ENCODE measurements at places on chromosomes 2 and 18.

DNA sequence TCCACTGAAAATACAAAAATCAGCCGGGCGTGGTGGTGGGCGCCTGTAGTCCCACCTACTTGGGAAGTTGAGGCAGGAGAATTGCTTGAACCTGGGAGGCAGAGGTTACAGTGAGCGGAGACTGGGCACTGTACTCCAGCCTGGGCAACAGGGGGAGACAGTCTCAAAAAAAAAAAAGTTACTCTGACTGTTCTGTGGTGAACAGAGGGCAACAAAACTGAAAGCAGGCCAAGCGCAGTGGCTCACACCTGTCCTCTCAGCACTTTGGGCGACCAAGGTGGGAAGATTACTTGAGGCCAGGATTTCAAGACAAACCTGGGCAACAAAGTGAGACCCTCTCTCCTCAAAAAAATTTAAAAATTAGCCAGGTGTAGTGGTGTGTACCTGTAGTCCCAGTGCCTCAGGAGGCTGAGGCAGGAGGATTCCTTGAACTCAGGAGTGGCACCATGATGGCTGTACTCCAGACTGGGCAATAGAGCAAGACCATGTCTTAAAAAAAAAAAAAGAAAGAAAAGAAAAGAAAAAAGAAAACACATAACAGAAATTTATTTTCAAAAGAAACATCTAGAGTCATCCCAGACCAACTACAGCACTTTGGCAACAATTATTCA lies 13.6 kb upstream of the RTN4 start:
- DNase-seq, result no peak

GRCh38 chr2:111966241-111966640 lies 67.8 kb downstream of the MERTK start:
- no peak for DNase-seq

DNA sequence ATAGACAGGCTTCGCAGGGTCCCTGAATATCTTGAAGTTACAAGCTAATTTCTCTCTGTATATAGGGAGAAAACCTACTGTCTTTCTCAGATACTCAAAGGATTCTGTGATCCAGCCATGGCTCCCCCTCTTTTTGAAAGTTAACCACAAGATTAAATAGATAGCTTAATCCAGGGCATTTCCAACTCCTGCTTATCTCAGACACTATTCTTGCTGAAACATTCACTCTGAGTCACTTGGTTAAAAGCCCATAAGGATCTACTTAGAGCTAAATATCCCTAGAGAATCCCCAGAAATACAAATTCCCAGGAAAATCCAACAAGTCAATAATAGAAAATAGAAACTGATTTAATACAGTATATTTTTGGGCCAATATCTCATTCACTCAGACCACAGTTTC lies 179.1 kb upstream of the LYPD1 start:
- no peak for DNase-seq

DNA sequence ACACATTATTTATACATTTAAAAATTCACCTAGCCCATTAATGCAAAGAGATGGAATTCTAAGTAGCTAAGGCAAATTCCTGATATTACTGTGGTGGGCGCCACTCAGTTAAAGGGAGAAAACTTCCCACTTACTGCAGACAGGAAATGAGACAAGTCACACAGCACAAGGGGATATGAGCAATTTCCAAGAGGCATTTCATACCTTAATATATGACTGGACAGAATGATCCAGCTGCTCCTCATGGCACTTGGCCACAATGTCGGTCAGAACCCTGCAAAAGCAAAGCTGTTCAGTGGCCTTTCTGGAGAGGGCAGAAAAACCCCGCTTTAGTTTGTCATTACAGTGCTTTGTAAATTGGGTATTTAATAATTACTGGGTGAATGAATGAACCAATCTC lies 121.4 kb upstream of the CCDC195 start:
- no peak for DNase-seq

GRCh38 chr18:32930695-32931301 lies 158.0 kb upstream of the KLHL14 start:
- no peak for DNase-seq

DNA sequence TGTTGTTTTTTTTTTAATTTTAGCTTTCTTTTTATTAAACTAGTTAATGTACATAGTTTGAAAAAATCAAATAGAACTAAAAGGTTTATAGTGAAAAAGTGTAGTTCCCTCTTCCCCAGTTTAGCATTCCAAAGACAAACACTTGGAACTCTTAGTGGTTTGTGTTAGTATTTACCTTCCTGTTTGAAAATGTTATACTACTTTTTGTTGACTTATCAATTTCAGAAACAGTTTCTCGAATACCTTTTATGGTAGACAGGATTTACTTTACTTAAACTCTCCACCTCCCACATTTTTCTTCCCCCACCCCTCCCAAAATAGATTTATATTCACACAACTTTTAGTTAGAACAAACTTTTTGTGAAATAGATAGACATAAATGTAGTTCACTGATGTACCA lies 26.7 kb downstream of the PLEKHA3 start:
- DNase-seq, result no peak

GRCh38 chr2:88831071-88831791 lies 139.8 kb downstream of the RPIA start:
- DNase-seq, result no peak

DNA sequence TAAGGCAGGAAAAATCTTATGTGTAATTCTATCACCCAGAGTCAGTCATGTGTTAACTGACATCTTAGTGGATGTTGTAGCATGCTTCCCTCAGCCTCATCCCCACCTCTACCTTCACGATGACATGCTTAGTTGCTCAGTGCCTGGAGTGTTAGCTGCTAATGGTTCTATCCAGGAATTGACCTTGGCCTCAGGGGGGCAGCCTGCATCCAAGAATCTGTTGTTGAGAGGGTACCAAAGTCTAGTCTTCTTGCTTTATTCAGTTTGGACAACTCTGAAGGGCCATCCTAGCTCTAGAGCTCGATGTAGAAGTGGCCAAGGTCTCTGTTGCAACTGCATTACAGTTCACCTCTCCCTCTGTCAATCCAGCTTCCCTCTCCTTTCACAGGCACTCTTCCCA lies 61.2 kb downstream of the ACYP2 start:
- DNase-seq, result peak; percentile 3

- DNase-seq, result no peak
Measured at GRCh38 chr18:621291-622043, 24.7 kb downstream of the CLUL1 start.

DNA sequence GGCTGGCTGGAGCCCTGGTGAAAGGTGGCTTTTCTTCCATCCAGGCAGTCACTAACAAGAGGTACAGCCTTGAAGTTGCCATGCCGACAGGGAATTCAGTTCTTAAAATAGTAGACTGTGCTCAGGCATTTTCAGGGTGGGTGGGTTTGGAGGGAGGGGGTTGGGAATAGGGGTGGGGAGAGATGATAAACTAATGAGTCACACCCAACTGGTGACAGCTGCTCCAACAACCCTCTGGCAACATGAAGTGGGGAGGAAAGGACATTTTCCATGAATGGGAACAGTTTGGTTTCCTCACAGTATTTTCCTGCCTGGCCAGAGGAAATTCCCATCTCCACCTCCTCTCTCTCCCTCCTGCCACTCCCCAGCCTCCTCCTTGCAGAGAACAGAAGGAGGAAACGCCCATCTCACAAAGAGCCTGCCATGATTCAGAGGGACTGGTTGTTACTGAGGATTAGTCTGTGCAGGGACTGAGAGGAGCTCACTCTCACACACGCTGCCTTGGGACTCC lies 113.0 kb upstream of the SLC1A4 start:
- DNase-seq, result no peak

GRCh38 chr2:68426848-68427579 lies 40.1 kb downstream of the FBXO48 start:
- DNase-seq, result peak; percentile 73

DNA sequence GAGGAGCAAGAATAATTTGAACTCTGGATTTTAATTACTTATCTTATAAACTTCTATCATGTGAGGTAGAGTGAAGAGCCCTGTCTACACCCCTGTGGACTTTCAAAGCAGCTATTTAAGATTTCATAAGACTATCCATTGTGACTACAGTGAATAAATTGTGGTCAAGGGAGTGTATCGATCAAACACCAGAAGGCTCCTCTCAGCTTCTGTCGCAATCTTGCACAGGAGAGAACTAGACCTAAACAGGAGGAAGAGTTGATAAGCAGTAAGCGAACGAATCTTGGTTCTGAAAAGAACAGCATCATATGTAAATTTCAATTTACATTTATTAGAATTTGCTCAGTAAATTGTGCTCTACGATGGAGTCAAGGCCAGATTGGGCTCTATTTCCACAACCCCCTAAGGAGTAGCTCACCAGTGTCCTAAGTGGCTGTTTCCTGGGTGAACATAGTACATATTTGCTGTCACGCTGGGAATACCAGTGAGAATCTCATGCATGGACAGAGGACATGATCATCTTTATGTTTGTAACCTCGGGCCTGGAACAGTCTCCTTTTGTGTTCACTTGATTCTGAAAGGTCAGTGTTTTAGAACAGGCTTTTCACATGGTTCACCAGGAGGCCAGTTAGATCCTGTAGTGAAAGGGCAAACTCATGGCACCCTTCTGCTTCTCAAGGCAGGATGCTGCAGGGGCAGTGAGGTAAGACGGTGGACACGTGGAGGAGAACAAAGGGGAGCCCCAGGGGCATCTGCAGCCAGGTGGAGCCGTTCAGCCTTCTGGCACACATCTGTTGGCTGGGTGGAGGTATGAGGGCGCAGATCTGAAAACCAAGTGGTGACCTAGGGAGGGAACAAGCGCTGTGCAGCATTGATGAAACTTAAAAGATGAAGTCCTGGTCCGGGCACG lies 33.3 kb downstream of the NPAS2 start:
- DNase-seq, result no peak

DNA sequence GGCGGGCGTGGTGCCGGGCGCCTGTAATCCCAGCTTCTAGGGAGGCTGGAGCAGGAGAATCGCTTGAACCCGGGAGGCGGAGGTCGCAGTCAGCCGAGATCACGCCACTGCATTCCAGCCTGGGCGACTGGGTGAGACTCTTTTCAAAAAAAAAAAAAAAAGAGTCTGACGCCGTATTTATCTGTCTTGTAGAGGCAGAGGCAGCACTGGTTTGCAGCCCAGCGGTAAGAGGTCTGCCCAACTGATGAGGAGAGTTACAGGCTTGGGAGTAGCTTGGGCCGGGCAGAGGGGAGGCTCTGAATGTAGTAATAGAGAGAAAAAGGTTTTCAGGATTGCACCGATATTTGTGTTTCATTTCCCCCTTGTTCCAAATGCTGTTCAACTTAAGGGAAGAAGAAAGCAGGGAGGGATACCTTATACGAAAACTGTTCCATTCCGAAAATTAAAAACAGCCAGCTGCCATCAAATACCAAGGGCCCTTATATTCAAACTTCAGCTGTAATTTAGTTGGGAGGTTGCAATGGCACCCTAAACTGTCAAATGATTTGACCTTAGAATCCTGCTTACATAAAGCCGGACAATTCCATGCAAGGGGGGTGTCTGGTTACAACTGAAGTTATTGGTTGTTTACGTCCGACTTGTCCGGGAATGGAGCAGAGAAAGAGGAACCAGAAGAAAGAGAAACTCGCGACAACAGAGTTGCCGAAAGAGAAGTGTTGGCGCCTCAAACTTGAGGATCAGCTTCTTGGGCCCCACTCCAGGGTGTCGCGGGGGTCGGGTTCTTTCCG lies 9.2 kb upstream of the SP9 start:
- no peak for DNase-seq

DNA sequence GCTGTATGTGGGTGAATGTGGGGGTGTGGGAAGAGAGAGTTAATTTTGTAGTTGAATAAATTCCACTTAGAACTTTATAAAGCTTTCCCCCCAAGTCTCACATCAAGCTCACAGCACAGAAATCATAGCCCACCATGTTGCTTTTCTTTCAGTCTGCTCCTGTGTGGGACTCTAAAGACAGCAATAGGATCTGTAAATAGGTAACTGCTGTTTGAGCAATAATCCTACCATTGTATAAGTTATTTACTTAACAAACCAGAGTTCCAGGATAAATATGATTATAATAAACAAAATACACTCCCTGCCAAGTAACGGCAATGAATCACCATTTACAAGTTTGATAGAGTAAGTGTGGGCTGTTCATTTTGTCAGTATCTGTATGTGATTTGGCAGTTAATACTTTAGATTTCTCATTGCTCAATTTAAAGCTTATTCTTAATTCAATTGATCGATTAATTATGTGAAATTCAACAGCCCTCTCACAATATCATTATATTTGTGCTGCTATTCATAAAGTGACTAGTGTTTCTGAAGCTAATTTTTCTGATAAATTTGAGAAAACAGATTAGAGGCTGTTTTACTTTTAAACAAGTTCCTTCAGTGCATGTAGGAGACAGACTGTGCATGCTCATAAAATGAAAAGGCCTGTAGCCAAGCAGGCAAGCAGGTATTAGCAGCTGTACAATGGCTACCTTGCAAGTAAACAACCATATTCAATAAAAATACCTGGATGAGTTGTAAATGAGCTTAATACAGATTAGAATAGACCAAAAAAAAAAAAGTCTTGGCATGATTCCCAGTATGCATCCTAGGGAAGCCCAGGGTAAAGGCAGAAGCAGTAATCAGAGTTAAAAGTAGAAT lies 142.7 kb downstream of the PDE11A start:
- no peak for DNase-seq

- DNase-seq, result no peak
Measured at GRCh38 chr2:147398996-147399395, 445.8 kb upstream of the ACVR2A start.

- DNase-seq, result no peak
Measured at GRCh38 chr2:164771897-164772296, 69.7 kb downstream of the COBLL1 start.

- no peak for DNase-seq
Measured at GRCh38 chr18:55243255-55243654, 284.0 kb upstream of the CCDC68 start.

DNA sequence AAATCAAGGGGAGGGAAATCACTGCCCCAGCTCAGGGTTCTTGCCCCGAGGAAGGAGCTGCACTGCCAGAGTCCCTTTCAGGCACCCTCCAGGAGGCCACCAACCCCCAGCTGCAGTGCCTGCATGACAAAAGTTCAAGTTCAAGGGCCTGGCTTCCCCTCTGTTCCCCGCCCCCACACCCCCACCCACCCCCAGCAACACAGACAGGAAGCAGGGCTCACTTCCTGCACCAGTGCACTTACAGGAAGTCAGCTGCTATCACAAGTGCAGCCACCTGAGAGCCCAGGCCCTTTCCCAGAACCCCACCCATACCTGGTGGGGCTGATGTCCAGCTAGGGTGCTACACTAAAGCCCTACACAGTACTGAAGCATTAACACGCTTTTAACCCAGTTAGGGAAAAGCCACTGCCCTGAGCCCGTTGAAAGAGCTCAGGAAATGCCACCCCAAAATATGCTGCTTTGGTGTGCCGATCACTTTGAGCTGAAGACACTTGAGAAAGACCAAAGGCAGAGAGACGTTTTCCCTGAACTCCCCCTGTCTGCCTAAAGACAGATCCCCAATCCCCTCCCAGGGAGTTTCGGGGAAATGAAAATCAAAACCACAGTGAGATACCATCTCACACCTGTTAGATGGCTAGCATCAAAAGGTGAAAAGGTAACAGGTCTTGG lies 109.9 kb upstream of the CAB39 start:
- no peak for DNase-seq

GRCh38 chr18:3110034-3110752 lies 97.2 kb upstream of the LPIN2 start:
- no peak for DNase-seq

GRCh38 chr2:175187378-175187777 lies 5.9 kb upstream of the ATP5MC3 start:
- DNase-seq, result peak; percentile 41

GRCh38 chr2:234911271-234911670 lies 40.5 kb upstream of the SH3BP4 start:
- DNase-seq, result no peak

GRCh38 chr2:219419012-219419324 lies 791 bp downstream of the DES start:
- DNase-seq, result no peak

- no peak for DNase-seq
Measured at GRCh38 chr2:229371086-229371485, 100.0 kb upstream of the PID1 start.

All from natural killer cell (primary cell).